ENCODE measurements at places on chromosomes 12 and 14.

DNA sequence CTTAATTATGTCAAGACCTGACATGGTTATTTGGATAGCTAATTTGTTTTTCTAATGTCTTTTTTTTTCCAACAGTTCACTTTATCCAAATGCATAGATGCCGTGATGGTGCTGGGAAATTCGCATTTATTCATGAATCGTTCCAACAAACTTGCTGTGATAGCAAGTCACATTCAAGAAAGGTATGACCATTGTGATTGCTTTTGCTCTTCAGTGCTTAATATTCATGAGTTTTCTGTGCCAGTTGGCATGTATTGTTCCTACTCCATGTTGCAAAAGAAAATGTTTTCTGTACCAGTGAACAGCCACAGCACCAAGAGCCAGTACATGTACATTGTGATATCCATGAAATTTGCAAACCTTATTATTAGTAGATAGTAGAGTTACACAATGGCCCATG lies 11.8 kb downstream of the GTF2H3 start:
- no peak for DNase-seq

DNA sequence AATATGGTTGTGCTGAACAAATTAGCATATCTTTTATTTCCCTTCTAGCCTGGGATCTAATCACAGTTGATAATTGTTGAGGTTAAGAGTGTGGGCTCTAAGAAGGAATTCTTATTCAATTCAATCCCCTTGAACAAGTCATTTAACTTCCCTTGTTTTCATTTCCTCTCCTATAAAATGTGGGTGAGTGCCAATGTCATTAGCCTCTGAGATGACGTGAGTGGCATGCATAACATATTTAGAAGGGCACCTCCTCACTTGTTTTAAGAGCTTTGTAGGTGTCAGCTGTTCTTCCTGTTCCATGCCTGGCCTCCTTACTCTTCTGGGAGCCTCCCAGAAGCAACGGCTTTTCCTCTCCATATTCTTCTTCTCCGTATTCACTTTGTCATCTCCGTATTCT lies 155.4 kb upstream of the NEDD1 start:
- DNase-seq = no peak

- no peak for DNase-seq
Measured at GRCh38 chr12:25254271-25254880, 3.6 kb upstream of the KRAS start.

DNA sequence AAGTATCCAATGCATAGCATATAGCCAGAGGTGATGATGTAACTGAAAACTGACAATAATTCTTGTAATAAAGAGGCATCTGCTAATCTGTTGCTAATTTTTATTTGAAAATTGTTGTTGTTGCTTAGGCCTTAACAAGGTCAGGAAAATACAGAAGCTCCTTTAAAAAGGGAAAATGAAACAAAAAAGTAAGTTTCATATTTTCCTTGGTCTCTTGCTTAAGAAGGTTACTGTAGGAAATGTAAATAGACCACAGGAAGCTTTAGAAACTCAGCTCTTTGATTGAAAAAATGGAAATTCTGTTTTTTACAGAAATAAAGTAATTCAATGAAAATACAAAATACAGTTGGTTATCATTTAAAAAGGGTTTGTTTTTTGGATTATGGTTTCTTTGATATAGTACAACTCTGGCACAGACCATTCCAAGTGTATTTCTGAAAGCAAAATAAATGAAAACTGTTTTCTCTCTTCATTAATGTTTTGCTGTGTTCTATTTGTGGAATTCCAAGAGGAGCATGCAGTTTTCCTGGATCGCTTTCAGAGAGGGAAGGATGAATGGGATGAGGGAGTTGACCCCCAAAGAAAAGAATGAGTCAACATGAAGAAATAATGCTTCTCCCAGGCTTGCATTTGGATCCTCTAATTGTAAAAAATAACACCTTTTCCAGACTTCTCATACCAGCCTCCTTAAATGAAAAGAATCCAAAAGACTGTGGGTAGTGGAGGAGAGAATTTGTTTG lies 398.0 kb upstream of the FAR2 start:
- DNase-seq = no peak

GRCh38 chr14:104786091-104786586 lies 9.4 kb downstream of the AKT1 start:
- no peak for DNase-seq

- DNase-seq = no peak
Measured at GRCh38 chr12:71432936-71433335, 6.7 kb upstream of the LGR5 start.

GRCh38 chr14:105051182-105052109 lies 13.8 kb downstream of the GPR132 start:
- DNase-seq = no peak

- DNase-seq = no peak
Measured at GRCh38 chr12:64007853-64008252, 163.4 kb downstream of the SRGAP1 start.

GRCh38 chr14:61894452-61895077 lies 132.3 kb downstream of the SNAPC1 start:
- DNase-seq = peak; percentile 11

GRCh38 chr14:19947413-19948090 lies 16.8 kb downstream of the OR4K1 start:
- DNase-seq = no peak

DNA sequence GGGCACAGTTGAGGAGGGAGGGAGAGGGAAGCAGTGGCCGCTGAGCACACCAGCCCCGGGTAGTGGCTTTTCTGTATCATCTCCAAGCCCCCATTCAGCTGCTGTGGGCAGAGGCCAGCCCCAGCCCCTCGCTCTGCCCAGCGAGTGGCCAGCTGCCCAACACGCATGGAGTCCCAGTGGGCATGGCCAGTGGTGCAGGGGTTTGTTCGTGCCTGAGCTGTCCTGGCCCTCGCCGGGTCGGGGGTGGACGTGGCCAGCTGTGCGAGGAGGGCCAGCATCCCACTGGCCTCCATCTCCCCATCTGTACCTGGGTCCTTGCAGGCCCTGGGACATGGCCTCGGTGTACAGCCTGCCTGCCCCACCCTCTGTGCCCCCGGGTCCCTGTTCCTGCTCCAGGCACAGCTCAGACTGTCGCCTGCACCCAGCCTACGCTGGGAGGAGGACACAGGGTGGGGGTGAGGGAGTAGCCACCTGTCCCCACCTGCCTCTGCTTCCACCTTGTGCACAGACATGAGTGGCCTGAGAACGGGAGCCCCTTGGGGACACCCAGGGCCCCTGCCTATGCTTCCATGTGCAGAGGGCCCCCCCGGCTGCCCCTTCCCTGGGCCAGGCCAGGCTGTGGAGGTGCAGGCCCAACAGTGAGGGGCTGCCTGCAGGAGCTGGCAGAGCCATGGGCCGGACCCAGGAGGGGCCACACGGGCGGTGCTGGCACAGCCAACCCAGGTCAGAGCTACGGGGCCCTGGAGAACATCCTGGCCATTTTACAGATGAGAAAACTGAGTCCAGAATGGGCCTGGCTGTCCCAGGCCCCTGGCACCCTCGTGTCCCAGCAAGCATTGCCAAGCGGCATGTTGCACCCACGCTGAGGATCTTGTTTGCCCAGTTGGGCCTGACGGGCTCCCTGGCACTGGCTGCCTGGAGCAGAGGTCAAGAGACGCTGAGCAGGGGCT lies 4.3 kb downstream of the INF2 start:
- peak; percentile 54 for DNase-seq

- no peak for DNase-seq
Measured at GRCh38 chr12:68981516-68981915, 48.5 kb upstream of the CPM start.

DNA sequence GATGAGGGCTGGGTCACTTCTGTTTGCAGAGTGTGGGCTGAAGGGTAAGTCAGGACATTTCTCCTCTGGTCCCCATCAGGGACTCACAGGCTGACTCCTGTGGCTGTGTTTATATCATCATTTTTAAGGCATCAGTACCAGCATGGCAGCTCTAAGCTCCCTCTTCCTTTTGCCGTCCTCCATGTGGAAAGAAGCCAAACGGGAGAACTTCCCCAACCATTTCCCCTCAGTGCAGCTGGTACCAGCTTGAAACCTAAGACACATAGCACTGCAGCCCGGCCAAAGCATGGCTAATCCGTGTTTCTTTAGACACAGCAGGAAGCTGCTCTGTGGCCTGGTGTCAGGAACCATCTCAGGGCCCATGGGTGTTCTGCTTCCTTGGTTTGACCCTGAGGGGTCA lies 31.9 kb upstream of the ATP2A2 start:
- no peak for DNase-seq

- DNase-seq = no peak
Measured at GRCh38 chr12:124327362-124328043, 32.6 kb downstream of the RFLNA start.

GRCh38 chr12:9343731-9344130 lies 135.5 kb upstream of the PZP start:
- no peak for DNase-seq

DNA sequence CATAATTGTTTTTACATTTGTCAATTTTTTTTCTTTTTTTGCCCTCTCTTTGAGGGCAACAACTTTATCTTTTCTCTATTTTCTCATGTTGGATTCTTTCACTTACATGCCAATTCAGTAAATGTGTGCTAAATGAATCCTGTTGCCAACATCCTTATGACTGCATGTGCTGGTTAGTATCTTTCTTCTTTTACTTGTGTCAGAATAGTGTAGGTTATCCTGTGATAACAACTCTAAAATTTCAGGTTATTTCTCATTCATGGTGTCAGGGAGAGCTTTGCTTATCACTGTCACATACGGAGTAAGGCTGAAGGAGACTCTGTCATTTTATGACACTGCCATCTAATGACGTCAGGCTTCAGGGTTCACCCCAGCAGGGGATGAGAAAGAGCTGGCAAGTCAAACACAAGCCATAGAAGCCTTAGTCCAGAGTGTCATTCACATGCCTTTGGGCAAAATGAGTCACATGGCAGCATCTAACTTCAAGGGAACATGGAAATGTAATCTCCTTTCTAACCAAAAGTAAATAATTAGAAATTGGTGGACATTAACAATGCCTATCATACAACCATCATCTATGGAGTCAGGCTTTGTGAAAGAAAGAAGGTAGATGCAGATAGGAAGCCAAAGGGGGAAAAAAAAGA lies 242.5 kb upstream of the ATP2B1 start:
- DNase-seq = no peak

GRCh38 chr14:39023939-39024871 lies 78.8 kb downstream of the SEC23A start:
- DNase-seq = no peak

GRCh38 chr12:96167492-96167891 lies 26.7 kb upstream of the ELK3 start:
- DNase-seq = no peak

GRCh38 chr14:103347091-103347815 lies 13.2 kb downstream of the EIF5 start:
- DNase-seq = no peak

DNA sequence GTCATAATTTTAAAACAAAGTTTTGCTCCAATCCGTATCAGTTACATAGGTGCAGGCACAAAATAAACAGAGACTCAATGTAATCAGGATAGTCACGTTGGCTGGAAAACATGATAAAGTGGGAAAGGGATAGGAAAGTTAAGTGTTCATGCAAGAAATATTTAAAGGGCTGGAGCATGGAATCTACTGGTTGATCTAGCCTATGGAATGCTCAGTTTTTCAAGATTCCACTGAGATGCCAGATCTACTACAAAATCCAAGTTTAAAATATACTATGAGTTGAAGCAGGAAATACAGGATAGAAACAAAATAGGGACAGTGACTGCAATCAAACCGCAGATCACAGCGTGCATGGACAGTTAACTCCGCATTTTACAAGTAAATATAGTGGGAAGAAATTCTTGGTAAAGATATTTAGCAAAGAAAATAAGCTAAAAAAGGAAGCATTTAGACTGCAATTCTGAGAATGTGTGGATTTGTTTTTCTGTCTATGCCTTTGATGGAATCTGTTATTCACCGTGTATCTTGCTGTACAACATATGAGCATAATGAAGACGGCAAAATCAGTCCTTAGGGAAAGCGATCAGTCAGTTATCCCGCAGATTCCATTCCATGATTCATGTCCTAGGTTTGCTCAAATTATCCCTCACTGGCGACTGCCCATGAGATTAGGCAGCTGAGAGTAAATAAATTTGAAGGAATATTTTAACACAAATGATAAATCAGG lies 1044.3 kb downstream of the FLRT2 start:
- DNase-seq = no peak

DNA sequence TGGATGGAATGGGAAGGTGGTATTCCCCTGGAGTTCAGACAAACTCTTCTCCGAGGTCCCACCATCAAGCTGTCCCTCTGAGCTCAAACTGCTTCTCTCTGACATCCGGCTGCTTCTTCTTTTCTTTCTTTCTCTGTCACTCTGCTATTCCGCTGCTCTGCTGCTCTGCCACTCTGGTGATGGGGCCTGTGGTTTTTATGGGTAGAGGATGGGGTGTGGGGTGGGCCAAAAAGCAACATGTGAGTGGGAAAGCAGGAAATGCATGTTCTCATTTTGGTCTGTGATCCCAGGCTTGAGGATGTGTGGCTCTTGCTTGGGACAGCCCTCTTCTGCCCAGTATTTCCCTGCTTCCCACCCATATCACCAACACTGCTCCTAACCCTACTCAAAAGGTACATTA lies 30.6 kb downstream of the CLECL1 start:
- DNase-seq = no peak

GRCh38 chr14:95218472-95219193 lies 61.3 kb upstream of the DICER1 start:
- DNase-seq = no peak

- DNase-seq = no peak
Measured at GRCh38 chr12:94178882-94179281, 30.5 kb downstream of the PLXNC1 start.

- peak; percentile 11 for DNase-seq
Measured at GRCh38 chr14:78848234-78848820, 678.2 kb downstream of the NRXN3 start.

DNA sequence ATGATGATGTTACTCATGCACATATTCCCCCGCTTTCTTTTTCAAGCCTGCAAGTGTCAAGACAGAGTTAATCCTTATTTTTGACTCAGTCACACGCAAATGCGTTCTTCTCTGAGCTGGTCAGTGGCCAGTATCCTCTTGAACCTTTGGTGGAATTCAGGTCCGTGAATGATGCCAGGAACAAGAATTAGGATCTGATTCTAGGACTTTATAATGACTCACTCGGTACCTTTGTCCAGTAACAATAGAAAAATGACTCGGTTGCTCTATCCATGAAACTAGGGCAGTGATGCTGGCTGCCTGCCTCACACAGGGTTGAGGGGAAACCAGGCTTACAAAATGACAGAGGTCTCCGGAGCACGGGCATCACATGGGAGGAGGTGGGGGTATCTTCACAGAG lies 185.8 kb upstream of the NUDT4 start:
- peak; percentile 37 for DNase-seq

GRCh38 chr12:56040963-56041551 lies 661 bp upstream of the RPS26 start:
- no peak for DNase-seq

DNA sequence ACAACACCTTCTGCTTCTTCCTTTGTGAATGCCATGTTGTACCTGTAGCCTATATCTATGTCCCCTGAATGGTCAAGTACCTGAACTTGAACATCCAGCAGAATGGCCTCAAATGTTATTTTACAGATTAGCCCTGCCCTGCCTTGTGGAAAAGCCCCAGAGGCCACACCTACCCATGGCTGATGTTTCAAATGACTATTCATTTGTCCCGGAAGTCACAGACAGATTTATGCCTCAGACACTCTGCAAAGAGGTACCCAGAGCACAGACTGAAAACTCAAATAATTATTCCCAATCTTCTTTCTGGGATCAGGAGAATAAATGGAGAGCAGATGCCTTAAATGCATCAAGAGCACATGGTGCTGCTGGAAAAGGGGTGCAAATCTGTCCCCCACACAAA lies 13.0 kb upstream of the DPF3 start:
- DNase-seq = no peak
